ENCODE measurements at places on chromosomes 5 and 9. TPM values are rescaled to one million over a fixed set of nuclear protein-coding genes. Genes with fewer than 3 reads are reported as not detected.

Gene DOLK
- 18.2 TPM for total RNA-seq

Gene DIPK1B
- 8.8 TPM for total RNA-seq

Gene SOWAHA
- total RNA-seq = 22.2 TPM

Gene DBH
- 0.06 TPM for total RNA-seq

Gene BRINP1
- 0.46 TPM for total RNA-seq

Gene SPINK7
- not detected for total RNA-seq

Gene GRIA1
- not detected for total RNA-seq

Gene WNK2
- 37.2 TPM for total RNA-seq

Gene SLC26A2
- 8.7 TPM for total RNA-seq

DNA sequence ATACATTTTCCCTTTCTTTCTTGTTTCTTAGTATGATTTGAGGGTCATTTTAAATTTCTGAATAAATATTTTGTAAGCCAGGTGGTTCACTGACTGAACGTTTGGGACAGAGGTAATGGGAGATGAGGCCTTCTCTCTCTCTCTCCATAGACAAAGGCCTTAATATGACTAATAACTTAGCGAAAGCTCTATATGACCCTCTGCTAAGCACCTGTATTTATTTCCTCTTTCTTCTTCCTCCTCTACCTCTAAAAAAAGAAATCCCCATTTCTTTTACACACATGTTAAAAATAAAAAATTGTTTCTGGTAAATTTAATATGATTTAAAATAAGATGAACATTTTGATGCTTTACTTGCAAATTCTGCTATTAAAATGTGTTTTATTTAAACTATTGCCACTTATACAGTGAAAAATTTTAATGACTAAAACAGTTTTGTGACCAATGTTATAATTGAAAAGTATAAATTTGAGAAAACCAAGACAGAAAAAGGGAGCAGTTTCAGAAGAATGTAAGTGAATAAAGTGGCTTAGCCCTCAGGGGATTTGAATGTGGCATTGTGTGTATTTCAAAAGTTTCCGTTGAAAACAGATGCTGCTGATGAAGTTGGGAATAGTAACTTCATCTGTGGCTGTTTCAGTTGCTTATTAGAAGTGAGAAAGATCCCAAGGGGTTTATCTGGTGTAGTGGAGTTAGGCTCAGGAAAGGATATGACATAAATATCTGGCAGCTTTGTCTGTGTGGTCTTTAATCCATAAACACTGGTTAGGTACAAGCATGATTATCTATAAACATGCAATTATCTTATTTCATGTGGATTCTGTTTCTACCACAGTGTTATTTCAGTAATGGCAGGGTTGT lies 128.6 kb upstream of the GRHPR start:
- no peak for DNase-seq

DNA sequence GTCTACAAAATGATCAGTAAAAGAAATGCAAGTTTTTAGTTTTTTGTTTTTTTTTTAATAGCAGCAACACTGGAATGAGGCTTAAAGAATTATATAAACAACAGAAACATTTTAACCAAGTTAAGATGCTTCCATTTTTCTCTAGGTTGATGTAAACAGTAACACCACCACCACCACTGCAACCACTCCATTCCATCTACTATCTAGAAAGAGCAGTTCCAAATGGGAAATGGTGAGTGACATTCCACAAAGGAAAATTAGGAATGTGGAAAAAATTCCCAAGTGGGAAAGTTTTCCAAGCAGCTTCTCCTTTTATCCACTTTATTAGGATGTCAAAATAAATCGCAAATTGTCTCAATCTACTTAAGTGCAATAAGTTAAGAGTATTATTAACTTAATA lies 32.6 kb downstream of the SLC38A9 start:
- no peak for DNase-seq

DNA sequence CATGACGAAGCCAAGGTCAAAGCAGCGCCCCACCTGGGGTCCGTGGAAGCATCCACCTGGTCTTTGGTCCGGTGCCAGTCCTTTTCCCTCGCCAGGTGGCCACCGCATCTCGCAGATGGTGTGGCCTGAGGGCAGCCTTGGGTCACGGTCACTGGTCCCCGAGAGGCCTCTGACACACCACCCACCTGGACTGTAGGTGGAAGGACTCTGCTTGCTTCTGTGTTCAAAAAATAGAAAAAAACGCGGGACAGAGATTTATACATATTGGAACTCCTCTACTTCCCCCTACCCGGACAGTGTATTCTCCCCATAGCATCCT lies 466 bp upstream of the TTC39B start:
- DNase-seq = no peak

DNA sequence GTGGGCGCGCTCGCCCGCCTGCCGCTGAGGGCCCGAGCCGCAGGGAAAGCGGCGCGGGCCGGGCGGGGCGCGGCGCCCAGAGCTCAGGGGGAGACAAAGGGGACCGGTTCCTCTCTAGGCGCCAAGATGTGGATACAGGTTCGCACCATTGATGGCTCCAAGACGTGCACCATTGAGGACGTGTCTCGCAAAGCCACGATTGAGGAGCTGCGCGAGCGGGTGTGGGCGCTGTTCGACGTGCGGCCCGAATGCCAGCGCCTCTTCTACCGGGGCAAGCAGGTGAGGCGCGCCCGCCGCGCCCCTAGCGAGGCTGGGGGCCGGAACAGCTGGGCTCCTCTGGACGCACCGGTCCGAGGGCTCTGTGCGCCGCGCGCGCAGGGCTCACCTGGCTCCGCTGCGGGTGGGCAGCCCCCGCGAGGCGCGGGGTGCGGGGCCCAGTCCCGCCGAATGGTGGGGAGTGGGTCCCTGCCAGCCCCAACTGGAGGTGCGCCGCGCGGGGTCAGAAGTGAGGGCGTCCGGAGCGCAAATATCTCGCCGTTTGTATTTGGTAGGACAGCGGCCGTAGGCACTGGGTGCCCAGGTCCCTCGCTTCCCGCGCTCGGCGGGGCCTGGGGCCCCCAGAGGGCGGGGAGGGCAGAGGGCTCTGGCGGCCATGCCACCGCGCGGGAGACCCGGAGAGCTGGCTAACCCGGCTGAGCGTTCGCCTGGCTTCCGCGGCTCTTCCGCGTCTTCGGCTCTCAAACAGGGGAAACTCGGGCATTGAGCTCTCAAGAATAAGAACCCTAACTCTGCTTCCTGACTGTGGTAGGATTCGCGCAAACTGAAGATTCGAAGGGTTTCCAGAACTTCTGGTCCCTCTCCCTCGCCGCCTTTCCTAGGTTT lies 607 bp downstream of the UHRF2 start:
- peak; percentile 27 for DNase-seq

GRCh38 chr9:129559506-129559881 lies 61.4 kb downstream of the C9orf50 start:
- no peak for DNase-seq

GRCh38 chr5:53425687-53426511 lies 54.5 kb upstream of the FST start:
- no peak for DNase-seq

DNA sequence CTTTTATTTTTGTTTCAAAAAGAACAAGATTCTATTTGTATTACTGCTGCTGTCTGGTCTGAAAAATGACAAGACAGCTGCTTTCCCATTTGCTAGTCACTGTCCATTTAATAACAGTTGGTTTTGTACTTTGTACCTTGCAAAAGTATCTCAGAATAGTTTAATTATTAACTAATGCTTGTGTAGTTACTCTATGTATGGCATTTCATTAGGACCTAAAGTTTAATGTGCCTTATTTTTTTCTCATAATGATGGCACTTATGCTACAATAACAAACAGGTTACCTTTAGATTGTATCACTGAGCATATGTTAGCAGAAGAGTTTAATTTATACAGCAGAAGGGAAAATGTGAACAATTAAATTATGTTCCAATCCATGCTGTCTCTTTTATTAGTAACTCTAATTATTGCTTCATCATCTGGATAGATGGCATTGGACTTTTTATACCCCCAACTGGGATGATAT lies 134.2 kb downstream of the CDH10 start:
- DNase-seq = no peak

DNA sequence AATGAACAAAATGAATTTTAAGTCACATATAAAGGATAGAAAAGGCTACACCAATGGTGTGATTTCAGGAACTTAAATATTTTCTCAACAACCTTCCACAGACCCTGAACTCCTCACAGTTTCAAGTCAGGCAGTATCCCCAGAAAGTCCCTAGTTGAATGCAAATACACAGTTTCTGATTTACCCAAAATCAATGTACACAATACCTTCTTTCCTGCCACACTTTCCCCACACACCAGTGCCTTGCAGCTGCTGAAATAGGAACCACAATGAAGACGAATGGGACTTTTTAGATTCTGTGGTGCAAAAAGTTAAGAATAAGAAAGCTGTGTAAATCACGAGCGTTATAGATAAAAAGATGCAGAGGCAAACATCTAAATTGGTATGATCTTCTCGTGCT lies 552.4 kb upstream of the MEF2C start:
- DNase-seq = no peak

- DNase-seq = no peak
Observed at GRCh38 chr9:80285326-80285725, 713.6 kb downstream of the TLE4 start.

GRCh38 chr5:40575921-40576320 lies 103.8 kb upstream of the PTGER4 start:
- DNase-seq = no peak

DNA sequence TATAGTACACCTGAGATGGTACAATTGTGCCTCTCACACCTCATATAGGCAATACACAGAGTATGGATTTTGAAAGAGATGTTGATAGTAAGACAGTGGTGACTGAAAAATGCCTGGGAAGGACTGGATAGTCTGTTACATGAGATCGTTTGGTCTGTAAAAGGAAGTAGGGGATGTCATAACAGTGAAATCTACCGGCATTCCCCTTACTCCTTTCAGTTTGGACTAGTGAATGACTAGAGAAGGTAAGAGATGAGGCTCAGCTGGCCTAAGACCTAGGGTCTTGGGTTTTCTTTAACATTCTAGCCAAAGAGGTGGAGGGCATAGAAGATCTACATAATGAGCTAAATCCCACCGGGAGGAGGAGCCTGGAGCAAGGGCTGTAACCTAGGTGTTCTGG lies 8.1 kb downstream of the TAL2 start:
- no peak for DNase-seq

GRCh38 chr9:108882052-108882888 lies 20.2 kb downstream of the ACTL7A start:
- DNase-seq = no peak

GRCh38 chr9:72048850-72049249 lies 11.6 kb downstream of the C9orf57 start:
- no peak for DNase-seq

- DNase-seq = no peak
Observed at GRCh38 chr5:76626738-76627137, 3.5 kb upstream of the F2RL2 start.

DNA sequence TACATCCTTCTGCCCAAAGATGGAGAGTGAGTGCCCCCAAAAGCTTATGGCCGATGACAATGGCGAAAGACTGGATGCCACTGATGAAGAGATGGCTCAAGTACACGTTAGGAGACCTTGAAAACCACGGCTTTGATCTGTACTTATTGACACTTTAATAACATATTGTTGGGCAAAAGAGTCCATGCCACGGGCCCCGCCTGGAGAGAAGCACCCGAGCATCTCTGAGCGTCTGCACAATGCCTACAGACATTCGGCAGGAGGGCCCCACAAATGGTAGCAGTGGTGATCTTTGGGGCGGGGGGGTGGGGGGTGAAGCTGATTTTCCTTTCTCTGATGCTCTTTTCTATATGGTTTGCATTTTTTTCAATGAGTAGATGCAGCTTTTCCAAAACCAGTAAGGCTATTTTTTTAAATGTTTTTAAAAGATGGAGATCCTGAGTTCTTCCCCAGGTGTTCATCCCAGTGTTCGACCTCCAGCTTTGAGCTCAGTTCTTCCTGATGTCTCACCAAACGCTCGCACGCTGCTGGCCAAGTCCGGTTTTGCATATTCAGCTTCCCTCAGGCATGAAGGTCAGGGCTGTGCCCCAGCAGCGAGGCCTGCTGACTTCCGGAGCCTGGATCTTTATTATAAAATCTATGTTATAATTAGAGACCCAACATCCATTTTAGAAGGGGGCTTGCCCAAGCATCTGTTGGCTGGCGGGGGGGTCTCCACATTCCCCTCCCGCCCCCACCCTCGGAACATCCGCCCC lies 34.3 kb upstream of the BARHL1 start:
- no peak for DNase-seq

DNA sequence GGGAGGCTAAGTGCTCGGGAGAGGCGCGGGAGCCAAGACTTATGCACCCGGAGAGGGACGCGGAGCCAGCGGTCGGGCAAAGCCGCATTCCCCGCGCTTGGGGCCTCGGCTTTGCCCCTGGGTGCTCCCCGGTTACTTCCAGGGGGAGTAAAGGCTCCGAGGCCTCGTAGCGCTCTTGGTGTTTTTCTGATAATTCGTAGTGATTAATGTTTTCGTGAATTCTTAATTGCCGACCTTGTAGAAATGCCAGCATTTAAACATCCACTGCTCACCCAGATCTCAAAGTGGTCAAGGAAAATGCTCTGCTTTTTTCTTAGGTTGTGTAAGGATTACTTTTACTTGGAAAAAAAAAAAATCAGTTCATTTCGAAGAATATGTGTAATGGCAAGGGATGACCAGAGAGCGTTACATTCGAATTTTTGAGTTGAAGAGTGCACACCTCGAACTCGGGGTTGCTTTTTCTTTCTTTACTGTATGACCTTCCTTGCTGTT lies 654 bp upstream of the TUT7 start:
- no peak for DNase-seq

GRCh38 chr5:994272-994607 lies 14.4 kb upstream of the NKD2 start:
- DNase-seq = no peak

- peak; percentile 24 for DNase-seq
Observed at GRCh38 chr9:14277244-14277643, 36.7 kb downstream of the NFIB start.

DNA sequence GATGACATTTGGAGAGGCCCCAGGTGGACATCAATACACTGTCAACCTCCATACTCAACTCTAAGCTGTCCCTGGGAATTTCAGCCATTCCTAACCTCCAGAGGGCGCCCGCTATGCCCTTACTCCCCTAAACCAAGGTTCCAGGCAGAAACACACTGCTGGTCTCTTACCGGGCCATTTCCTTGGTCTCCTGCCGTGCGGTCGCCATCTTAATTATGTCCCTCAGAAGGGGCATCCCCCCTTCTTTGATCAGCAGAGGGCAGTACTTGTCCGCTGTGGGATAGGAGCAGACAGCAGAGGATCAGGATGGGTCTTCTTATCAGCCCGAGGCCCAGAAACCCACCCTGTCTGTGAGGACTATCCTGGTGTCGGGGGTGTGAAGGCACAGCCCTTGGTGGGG lies 9.3 kb upstream of the ZDHHC12 start:
- DNase-seq = peak; percentile 74

GRCh38 chr5:142117579-142118151 lies 9.1 kb downstream of the NDFIP1 start:
- no peak for DNase-seq

Measured in mucosa of gallbladder (tissue), 1 donor.